ENCODE measurements at places on chromosomes 5 and 9.

- no peak for DNase-seq
Measured at GRCh38 chr9:33227008-33227398, 13.0 kb upstream of the SPINK4 start.

DNA sequence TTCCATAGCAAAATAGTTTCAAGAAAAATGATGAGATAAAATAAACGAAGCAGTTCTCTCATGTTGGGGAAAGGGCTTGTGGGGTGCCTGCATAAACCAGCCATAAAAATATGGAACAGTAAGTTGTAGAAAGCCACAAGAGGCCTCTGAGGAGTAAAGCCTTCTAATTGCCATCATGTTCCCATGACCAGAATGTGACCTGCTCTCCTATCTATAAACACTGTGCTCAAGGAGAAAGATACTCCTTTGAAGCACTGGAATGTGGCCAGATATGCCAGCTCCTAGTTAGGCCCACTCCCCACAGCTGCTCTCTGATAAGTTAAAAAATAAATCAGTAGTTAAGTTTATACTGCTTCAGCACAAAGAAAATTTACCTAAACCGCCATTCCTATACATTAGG lies 65.8 kb downstream of the SETX start:
- DNase-seq, result no peak

DNA sequence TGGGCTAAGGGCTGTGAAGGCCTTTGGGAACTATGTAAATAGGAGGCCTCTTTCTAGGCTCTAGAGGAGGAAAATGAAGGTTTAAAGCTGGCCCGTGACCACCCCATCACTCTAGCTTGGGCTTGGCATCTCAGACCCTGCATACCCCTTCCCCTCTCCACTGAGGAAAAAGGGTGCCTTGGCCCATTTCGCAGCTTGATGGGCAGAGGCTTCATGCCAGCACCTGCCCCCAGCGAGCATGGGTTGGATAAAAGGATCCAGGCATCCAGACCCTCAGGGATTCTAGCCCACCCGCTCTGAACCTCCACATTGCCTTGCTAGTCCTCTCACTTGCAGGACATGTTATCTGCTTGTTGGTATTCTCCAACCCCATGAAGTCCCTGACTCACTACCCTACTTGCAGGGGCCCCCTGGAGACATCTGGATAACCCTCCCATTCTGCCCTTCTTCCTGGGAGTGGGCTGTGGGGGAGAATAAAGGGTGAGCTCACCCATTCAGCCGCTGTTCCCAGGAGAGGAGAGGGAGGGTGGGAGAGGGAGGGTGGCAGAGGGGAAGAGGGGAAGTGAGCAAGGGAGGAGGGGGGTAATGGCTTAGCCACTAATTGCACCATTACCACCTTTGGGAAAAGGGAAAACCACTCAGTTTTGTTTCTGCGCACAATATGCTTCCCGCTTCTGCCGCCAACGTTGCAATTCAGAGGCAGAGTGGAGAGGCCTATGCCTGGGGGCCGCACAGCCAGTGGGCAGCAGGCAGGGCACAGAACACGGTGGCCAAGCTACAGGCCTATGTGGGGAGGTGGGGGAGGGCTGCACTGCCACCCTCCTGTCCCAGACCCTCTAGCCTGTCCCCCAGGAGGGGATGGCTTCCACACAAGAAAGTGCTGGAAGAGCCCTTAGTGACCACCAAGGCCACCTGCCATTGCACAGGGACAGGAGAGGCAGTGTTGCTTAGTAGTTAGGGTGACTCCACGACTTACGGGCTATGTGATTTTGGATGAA lies 2.1 kb upstream of the CAMK2A start:
- DNase-seq, result no peak

DNA sequence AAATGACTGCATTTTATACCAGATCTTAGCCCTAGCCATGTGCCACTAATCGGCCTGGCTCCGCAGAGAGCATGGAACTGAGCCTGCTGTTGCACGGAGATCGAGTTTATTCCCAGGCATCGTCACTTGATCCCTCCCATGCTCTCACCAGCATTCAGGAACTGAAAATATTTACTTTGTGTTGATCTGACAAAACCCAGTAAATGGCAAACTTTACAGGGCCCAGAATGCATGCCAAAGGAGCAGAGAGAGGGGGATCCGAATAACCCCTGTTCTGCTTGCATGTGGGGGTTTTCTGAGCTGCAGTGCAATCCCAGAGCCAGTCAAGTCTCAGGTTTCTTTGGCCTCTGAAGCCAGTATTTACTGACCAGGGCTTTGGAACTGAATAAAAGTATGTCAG lies 87.3 kb downstream of the GAS1 start:
- DNase-seq, result no peak

DNA sequence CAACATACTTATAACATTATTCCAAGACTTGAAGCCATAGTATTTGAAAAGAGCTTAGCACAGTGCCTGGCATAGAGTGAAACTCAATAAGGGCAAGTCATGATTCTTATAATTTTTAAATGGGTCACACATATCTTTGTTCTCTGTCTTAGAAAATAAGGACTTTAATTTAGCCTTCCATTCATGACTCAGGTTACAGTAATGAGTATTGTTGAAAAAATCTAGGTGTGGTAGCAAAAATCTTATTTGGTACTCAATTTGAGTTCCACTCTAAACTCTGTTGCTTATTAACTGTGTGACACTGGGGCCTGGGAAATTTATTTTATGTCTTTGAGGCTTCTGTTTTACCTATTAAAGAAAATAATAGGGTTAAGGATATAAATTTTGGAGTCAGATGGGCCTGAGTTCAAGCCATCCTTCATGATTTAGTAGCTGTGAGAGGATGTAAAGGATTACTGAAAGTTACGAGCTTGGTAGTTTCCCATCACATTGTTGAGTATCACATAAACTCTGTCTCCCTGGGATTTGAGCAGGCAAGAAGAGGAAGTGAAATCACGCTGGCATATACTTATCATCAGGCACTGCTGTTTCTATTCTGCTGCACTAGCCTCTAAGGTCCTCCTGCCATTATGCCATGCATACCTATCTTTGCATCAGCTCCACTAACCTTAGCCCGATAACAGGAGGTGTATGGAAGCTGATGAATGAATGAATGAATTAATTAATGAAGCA lies 1.5 kb downstream of the SPINK9 start:
- DNase-seq, result no peak

- DNase-seq, result no peak
Measured at GRCh38 chr5:80736730-80737129, 81.9 kb upstream of the DHFR start.

DNA sequence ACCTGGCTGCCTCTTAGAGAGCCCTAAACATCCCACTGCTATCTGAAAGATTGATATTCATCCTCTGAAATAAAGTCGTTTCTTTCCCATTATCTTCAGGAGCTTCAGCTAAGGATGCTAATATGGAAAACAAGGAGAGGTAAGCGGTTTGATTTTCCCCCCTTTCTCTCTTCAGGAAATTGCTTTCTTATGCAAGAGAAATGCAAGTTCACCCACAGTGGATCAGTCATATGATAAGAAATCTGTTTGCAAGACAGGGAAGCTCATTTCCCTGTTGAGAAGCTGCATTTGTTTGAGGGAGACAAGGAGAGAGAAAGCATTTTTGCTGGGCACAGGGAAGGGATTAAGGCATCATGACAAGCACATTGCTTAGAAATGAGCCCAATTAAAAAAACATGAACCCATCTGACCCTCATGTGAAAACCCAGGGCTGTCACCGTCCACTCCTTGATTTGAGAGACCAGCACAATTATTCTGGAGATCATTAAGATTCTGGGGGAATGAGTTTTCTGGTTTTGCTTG lies 53.7 kb upstream of the BOD1 start:
- DNase-seq, result no peak

DNA sequence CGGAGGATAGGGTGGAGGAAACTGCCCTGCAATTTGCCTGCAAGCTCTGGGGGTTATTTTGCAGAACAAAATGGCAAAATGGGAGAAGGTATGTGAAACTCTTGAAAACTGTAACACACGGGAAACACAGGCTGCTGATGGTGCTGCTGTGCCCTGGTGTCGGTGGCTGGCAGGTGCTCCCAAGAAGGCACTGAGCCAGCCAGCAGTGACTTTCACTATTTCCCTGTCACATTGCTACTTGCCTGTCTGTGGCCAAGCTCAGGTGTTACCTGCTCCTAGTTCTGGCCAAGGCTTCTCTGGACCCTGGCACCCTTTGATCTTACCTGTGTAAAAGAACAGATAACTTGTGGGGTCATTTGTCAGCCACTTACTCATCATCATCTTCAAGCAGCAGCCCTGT lies 102.2 kb downstream of the CMYA5 start:
- no peak for DNase-seq

DNA sequence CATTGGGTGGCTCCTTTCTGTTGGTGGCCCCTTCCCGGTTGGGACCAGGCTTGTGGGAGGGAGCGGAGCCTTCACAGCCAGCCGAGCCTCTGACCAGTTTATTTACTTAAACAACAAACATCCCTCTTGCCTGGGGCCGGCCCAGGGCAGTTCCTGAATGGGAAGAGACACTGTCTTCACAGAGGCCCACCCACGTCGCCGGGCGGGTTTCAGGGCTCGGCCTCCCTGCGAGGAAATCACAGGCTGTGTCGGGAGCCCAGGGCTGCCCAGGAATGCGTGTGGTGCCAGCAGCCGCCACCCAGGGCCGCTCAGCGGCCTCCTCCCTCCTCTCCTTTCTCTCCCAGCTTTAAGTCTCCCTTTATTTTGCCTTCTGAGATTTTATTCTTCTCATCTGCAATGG lies 132.5 kb downstream of the HSD17B3 start:
- DNase-seq, result no peak

DNA sequence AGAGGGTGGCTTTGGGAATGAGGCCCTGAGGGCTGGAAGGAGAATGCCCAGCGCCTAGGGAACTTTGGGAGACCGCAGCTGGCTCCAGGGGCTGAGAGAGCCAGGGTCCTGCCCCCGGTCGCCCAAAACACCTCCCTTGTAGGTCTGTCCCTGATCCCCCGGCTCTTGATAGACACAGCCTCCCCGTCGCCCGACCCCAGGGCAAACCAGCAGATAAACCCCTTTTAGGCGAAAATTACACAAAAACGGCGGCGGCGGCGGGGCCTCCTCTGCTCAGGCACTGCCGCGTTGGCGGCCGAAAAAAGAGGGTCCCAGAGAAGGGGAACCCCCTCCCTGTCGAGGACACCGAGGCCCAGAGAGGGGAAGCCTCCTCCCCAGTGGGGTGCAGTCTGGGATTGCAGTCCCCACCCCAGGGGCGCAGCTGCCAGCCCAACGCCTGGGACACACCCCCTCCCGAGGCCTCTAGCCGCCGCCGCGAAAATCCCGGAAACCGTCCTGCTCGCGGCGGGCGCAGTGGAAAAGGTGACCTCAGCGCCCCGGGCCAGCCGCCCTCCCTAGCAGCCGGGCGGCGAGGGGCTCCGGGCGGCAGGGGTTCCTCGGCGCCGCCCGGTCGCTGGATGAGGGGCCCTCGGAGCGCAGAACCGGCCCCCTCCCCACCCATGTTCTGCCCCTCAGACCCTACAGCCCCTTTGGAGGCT lies 3.1 kb upstream of the BARX1 start:
- DNase-seq, result no peak

DNA sequence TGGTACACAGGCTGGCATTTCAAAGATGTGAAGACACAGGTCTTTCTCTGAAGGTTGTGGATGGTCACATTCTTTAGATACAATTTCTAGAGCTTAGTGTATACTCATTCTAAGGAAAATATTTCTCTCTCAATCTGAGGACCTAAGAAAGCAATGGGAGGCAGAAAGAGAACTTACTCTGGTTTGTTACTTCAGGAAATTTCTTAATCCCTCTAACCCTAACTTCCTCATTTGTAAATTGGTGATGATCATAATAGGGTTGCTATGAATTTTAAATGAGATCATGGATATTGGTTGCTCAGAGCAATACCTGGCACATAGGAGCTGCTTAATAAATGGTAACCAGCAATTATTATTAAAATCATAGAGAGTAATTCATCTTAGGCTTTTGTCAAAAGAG lies 22.1 kb downstream of the FAM170A start:
- no peak for DNase-seq

DNA sequence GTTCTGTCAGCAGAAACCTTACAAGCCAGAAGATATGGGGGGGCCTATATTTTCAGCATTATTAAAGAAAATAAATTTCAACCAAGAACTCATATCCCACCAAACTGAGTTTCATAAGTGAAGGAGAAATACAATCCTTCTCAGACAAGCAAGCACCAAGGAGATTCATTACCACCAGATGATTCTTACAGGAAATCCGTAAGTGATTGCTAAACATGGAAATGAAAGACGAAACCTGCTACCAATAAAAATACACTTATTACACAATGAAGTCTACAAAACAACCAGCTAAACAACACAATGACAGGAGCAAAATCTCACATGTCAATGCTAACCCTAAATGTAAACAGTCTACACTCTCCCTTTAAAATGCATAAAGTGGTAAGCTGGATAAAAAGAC lies 17.8 kb upstream of the C9orf72 start:
- DNase-seq, result no peak

DNA sequence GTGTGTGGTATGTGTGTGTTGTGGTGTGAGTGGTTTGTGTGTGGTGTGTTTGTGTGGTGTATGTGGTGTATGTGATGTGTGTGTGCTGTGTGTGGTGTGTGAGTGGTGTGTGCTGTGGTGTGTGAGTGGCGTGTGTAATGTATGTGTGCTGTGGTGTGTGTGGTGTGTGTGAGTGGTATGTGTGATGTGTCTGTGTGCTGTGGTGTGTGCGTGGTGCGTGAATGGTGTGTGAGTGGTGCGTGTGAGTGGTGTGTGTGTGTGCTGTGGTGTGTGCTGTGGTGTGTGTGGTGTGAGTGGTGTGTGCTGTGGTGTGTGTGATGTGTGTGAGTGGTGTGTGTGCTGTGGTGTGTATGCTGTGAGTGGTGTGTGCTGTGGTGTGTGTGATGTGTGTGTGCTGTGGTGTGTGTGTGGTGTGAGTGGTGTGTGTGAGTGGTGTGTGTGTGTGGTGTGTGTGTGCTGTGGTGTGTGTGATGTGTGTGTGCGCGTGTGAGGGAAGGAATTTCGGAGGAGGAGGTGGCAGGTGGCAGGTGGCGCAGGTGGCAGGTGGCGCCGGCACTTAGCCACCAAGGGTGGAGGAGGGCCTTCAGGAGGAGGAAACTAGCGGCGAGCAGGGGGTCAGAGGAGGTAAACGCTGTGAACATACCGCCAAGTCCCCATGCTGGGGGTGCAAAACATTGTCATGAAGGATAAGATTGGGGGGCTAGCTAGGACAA lies 191.8 kb downstream of the MELK start:
- DNase-seq, result no peak

DNA sequence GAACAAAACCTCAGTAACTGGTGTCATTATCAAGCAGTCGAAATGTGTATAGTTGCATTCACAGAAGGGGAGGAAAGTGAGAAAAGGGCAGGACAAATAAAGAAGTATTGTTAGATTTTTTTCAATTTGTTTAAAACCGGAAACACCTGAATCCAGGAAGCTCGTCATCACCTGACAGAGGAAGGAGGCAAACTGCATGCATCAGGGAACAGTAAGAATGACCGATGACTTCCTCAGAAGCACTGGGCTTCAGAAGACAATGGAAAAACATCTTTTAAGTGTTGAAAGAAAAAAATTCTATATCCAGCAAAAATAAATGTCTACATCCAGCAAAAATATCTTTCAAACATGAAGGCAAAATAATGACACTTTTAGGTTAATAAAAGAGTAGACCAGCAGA lies 29.5 kb downstream of the PLEKHG4B start:
- no peak for DNase-seq

GRCh38 chr9:104961701-104962359 lies 33.9 kb upstream of the ABCA1 start:
- DNase-seq, result no peak

Data from stimulated activated CD4-positive, alpha-beta T cell treated with anti-CD3 and anti-CD28 coated beads, TNF-alpha, amount 100 ng/mL, for 1 hour (primary cell).